ENCODE measurements at places on chromosomes 6 and 20. TPM values are rescaled to one million over a fixed set of nuclear protein-coding genes. Genes with fewer than 3 reads are reported as not detected.

The RSPH3 gene
- total RNA-seq: 10.3 TPM

DNA sequence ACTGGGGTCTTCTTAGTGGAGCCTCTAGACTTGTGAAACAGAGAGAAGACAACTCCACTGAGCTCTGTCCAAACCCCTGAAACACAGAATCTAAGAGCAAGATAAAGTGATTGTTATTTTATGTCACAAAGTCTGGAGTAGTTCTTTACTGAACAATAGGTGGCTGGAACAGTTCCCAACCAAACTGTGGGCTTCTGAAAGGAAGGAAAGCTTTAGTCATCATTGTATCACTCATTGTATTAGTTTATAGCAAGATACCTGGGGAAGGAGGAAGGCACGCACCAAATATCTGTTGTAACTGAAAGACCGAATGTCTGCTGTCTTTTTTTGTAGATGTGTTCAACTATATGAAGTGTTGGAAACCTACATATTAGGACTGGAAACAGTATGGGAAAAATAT, 284.9 kb upstream of the TBX18 start:
- H3K36me3 ChIP-seq: no peaks in the 10 kb centered on the region
- H3K4me3 ChIP-seq: no peak overlapping the region
- H3K27ac ChIP-seq: no peak overlapping the region
- H3K4me1 ChIP-seq: no peaks in the 10 kb centered on the region
- no peaks in the 10 kb centered on the region for H3K27me3 ChIP-seq

The SIRPD gene
- not detected for total RNA-seq

GRCh38 chr6:136666041-136666440, 115.8 kb upstream of the MAP7 start:
- no peak for DNase-seq
- H3K4me3 ChIP-seq: no peak overlapping the region
- no peak overlapping the region for H3K27ac ChIP-seq
- no peaks in the 10 kb centered on the region for H3K27me3 ChIP-seq
- H3K36me3 ChIP-seq: no peaks in the 10 kb centered on the region

The LMBRD1 gene
- 36.8 TPM for total RNA-seq

DNA sequence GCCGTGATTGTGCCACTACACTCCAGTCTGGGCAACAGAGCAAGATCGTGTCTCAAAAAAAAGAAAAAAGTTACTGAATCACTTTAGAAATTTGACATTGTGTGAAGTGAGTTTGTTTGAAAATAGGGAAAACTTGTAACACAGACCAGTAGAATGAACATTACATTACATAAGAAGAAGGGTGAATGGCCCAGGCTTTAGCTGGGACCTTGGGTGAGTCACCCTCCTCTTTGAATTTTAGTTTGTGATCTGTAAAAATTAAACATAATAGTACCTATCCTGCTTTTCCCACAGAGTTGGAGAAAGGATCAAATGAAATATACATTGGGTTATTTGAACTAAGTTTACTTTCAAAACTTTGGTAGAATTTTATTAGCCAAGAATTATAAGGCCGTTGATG, 56.3 kb downstream of the KCNS1 start:
- H3K36me3 ChIP-seq: no peaks in the 10 kb centered on the region
- H3K27me3 ChIP-seq: no peaks in the 10 kb centered on the region
- peak overlapping the region; percentile 26 for H3K27ac ChIP-seq
- H3K4me3 ChIP-seq: no peak overlapping the region

GRCh38 chr6:33384581-33385020, 7.0 kb upstream of the KIFC1 start:
- DNase-seq: peak; percentile 96
- no peak overlapping the region for H3K4me3 ChIP-seq
- H3K27me3 ChIP-seq: no peaks in the 10 kb centered on the region
- no peak overlapping the region for H3K27ac ChIP-seq
- no peaks in the 10 kb centered on the region for H3K4me1 ChIP-seq
